Vagina (tissue), 2 donors: ENCODE measurements at places on chromosomes 13 and 19.

GRCh38 chr13:27419328-27419727 lies 5.1 kb upstream of the GTF3A start:
- no peak for DNase-seq
- no peak overlapping the region for H3K27ac ChIP-seq
- peaks cover 7% of the 10 kb centered on the region for H3K4me1 ChIP-seq
- no peak overlapping the region for H3K4me3 ChIP-seq

- H3K4me1 ChIP-seq: no peaks in the 10 kb centered on the region
- no peak overlapping the region for H3K27ac ChIP-seq
- no peaks in the 10 kb centered on the region for H3K36me3 ChIP-seq
- no peak overlapping the region for H3K4me3 ChIP-seq
- no peaks in the 10 kb centered on the region for H3K27me3 ChIP-seq
These were observed 157.5 kb downstream of the TBC1D4 start for GRCh38 chr13:75324413-75324940.

- DNase-seq: no peak
- H3K27me3 ChIP-seq: no peaks in the 10 kb centered on the region
- no peak overlapping the region for H3K4me3 ChIP-seq
- H3K4me1 ChIP-seq: no peaks in the 10 kb centered on the region
- no peaks in the 10 kb centered on the region for H3K36me3 ChIP-seq
These were observed 184.2 kb downstream of the OXGR1 start for GRCh38 chr13:96810104-96810503.

DNA sequence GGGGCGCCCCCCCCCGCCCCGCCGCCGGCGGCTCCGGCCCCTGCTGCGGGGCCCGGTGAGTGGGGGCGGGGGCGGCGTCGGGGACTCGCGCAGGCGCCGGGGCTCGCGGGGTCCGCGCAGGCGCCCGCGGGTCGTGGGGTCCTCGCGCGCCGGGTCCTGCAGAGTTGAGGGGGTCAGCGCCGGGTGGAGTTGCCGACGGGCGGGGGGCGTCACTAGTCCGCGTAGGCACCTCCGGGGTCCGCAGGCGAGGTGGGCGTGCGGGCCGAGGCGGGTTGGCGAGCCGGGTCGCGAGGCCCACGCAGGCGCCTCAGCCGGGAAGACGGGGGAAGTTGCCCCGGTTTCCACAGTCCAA lies 365 bp downstream of the PPP6R1 start:
- no peaks in the 10 kb centered on the region for H3K36me3 ChIP-seq
- H3K4me3 ChIP-seq: peak overlapping the region; percentile 70
- H3K27ac ChIP-seq: peak overlapping the region; percentile 82
- peaks cover 56% of the 10 kb centered on the region for H3K4me1 ChIP-seq

GRCh38 chr13:111957913-111958450 lies 109.0 kb upstream of the SOX1 start:
- H3K4me3 ChIP-seq: no peak overlapping the region
- H3K27ac ChIP-seq: no peak overlapping the region
- H3K27me3 ChIP-seq: no peaks in the 10 kb centered on the region
- no peak for DNase-seq
- no peaks in the 10 kb centered on the region for H3K4me1 ChIP-seq
- no peaks in the 10 kb centered on the region for H3K36me3 ChIP-seq
